ENCODE measurements at places on chromosomes 4 and X. TPM values are rescaled to one million over a fixed set of nuclear protein-coding genes. Genes with fewer than 3 reads are reported as not detected.

MYOZ2 gene
- 0.03 TPM for polyA plus RNA-seq

DNA sequence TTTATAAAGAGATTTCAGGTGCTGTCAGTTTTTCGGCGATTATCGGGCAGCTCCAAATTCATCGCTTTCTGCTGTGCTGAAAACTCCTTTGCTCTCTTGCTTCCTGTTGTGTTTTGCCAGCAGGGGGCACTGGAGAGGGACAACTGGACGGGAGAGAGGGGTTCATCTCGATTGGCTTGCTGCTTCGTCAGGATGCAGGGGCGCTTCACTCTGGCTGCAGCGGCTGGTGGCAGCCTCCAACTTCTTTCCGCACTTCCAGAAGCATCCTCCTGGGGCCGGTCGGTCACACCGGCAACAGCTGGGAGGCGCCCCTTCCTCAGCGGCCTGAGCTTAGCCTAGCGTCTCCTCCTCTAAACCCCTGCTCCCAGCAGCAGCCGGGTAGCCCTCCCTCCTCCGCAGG lies 29.5 kb downstream of the MSL3 start:
- DNase-seq, result peak; percentile 54

DNA sequence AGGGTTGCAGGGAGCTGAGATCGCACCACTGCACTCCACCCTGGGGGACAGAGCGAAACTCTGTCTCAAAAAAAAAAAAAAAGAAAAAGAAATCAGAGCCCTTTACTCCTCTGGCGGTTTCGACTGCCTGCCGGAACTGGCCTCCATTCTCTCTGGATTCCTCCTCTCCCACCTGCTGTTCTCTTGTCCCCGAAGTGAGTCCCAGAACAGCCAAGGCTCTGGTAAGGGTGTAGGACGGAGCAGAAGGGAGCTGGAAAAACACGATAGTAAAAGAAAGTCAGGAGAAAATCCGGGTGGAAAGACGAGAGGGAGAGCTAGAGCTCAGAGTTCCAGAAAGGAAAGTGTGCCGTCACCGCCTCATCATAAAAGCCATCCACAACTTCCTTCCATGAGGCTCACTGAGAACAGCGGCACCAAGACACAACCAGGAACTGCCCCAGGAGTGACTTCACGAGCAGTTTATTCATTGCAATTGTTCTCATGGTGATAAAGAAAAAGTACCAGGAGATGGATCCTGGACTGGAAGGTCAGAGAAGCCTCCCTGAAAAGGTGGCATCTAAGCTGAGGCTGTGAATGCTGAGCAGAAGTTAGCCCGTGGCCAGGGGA lies 12.3 kb downstream of the TLR3 start:
- DNase-seq, result no peak

DNA sequence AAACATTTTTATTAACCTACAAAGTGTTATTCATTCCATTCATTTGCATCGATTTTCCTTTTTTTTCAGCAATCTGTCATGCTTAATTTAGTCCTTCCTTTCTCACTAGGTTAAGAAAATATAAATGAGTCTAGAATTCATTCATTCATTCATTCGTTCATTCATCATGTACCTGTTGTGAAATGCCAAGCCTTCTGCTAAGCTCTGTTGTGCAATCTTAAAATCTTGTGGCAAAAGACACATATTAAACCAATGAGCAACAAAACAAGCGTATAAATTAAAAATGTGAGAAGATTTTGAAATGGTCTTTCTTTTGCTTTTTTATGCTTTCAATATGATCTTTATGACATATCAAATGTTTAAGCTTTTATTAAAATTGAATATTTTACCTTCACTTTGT lies 88.6 kb upstream of the MAD2L1 start:
- no peak for DNase-seq

DNA sequence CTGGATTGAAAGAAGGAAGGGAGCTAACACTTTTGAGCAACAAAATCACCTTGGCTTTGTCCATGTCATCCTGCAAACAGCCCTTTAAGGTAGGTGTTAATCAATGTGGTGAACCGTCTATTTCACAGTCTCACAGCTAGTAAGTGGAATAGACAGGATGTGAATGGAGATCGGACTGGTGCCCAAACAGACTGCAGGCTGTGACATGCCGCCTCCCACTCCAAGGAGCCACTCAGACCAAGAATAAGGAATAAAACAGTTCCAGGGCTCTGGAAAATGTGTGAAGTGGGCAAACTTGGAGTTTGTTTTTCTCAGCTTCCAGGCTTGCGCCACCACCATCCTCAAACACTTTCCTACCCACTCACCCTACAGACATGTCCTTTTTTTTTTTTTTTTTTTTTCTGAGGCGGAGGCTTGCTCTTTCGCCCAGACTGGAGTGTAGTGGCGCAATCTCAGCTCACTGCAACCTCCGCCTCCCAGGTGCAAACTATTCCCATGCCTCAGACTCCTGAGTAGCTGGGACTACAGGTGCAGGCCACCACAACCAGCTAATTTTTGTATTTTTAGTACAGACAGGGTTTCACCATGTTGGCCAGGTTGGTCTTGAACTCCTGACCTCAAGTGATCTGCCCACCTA lies 57.7 kb upstream of the SEC24B start:
- no peak for DNase-seq

- DNase-seq, result no peak
Observed at GRCh38 chr4:126961661-126962060, 671.1 kb upstream of the INTU start.

- no peak for DNase-seq
Observed at GRCh38 chrX:8815460-8816065, 14.4 kb upstream of the FAM9A start.

Measured in liver (tissue), 10 donors.